ENCODE measurements at places on chromosomes 11 and 22.

- no peak for DNase-seq
Observed at GRCh38 chr11:95134491-95134890, 44.8 kb downstream of the ENDOD1 start.

GRCh38 chr11:128707681-128708080 is 13.8 kb downstream of the FLI1 start:
- no peak for DNase-seq

DNA sequence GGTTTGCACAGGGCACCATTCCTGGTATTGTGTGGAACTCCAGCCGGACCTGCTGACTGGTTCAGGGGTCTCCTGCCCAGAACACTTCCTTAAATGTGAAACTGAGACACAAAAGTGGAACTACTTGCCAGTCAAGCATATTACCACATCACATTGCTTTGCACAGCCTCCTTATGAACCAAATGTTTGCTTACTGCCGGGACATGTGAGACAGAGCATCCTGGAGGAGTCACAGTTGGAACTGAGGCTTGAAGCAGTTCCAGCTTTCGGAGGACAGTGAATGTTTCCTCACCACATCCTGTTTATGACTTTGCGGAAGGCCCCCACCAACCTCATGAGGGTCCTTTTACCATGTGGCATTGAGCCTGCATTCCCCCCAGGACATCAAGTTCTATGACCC is 105.8 kb upstream of the ARHGAP42 start:
- no peak for DNase-seq

DNA sequence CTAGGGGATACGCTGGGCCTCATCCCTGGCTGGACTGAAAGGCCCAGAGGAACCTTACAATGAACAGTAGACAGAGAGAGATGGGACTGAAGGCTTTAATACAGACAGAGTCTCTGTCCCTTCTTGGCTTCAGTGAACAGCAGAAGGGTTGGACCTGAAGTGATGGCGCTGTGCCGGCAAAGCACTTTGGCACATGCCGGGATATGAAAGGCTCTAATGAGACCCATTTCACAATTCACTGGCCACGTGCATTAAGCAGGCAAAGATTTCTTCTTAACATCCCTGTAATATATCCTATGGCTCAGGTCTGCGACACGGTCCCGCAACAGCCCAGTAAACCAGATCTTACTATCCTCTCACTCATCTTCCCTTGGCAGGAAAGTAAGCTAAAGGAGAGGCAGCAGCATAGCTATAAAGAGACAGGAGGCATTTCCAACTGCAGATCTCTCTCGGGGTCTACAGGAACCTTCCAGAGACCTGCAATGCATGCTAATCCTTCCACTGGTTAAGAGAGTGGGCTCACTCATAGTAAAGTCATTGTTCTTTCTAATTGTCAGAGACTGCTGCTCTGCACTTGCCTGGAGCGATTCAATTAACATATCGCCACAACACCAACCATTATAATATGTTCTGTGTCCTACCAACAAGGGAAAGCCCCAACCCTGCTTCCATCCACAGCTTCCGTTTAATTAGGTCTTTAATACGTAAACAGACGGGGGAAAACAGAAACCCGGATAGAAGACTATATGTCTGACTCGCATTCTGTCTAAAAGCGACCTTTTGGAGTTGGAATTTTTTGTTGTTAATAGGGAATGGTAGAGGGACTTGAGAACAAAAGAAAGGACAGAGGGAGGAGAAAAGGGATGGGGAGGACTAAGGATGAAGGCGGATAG is 1179.0 kb downstream of the LRRC4C start:
- DNase-seq = no peak

GRCh38 chr11:830295-831117 is 2.2 kb upstream of the CD151 start:
- DNase-seq = no peak

- DNase-seq = no peak
Observed at GRCh38 chr11:75678620-75679259, 9.9 kb upstream of the MAP6 start.

DNA sequence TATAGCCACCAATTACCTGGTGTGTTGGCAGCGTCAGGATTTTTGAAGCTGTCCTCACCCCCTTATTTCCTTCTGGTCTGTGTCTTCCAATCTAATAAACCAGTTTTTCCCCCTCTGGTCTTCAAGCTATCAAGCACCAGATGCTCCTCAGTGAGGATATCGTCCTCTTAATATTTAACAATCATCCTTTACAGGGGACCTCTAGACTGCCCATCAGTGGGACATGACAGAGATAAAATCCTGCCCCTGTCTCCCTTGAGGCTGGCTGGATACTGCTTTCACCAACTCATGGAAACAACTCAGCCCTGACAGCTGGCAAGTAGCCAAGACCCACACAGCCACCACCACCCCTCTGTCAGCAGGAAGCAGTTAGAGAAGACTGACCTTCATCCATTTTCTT is 421.0 kb upstream of the API5 start:
- DNase-seq = no peak

DNA sequence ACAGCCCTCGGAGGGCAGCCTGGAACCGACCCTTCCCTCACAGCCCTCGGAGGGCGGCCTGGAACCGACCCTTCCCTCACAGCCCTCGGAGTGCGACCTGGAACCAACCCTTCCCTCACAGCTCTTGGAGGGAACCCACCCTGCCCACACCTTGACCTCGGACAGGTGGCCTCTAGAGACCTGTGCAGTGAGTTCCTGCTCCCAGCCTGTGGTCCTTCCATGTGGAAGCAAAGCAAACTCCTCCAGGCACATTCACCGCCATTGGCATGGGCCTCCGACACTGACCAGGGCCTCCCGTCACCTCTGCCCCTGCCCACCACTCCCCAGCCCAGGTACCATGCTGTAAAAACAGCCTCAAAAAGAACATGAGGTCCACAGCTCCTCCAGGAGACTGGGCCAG is 272.1 kb downstream of the BRD1 start:
- no peak for DNase-seq

- no peak for DNase-seq
Observed at GRCh38 chr11:60786811-60787567, 1.9 kb downstream of the MS4A10 start.

- DNase-seq = no peak
Observed at GRCh38 chr22:23657727-23658126, 25.6 kb upstream of the DRICH1 start.

DNA sequence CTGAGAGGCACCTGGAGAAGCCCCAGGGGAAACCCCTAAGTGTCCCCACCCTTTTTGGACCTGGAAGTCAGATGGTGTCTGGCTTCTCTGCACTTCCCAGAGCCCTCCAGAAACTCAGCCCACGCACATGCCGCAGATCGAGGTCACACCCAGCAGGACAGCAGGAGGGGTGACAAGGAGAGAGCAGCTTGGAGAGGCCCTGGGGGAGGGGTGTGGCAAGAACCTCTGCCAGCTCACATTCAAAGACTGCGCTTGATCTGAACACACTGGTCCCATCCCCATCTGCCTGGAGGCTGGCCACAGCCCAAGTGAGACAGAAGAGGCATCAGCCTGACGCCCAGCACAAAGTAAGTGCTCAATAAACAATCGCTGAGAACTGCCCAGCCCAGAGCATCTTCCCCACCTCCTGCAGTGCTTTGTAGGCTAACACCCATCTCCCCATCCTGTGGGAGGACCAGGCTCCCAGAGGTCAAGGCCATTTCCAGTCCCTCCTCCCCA is 21.4 kb downstream of the TMPRSS6 start:
- DNase-seq = no peak

DNA sequence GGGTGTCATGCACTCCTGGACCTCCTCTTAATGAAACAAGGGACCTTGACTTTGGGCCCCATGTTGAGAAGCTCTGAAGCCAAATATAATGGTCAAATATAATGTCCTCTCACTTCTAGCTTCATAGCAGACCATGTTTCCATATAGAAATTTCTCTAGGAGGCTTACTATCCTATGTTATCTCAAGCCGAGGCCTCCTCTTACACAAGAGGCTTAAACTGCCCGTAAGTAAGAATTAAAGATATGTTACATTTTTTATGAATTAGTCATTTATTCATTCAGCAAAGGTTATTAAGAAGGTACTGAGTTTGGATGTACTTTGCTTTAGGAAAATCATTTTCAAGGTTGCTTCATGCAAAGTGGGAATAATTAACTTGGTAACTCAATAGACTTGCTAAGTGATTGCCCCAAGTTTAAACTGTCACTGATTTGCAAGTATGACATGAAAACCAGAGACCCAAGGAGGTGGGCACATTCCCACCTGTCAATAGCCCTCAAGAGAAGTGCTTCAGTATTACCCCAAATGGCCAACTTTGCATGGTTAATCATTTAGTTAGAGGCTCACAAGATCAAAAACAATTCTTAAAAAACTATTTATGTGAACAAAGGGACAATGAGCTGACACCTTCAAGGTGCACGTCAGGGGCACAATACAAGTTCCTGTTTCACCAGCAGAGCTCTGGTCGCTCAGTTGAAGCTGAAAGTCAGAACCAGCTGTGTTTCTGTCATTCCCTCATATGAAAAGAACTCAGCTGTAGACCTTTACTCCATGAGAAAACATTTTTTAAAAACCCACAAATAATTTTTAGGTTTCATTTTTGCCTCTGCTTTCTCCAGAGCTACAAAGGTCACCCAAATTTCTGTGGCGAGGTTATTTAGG is 20.9 kb downstream of the BDNF start:
- DNase-seq = no peak

- no peak for DNase-seq
Observed at GRCh38 chr11:121964591-121964990, 151.4 kb downstream of the BLID start.

DNA sequence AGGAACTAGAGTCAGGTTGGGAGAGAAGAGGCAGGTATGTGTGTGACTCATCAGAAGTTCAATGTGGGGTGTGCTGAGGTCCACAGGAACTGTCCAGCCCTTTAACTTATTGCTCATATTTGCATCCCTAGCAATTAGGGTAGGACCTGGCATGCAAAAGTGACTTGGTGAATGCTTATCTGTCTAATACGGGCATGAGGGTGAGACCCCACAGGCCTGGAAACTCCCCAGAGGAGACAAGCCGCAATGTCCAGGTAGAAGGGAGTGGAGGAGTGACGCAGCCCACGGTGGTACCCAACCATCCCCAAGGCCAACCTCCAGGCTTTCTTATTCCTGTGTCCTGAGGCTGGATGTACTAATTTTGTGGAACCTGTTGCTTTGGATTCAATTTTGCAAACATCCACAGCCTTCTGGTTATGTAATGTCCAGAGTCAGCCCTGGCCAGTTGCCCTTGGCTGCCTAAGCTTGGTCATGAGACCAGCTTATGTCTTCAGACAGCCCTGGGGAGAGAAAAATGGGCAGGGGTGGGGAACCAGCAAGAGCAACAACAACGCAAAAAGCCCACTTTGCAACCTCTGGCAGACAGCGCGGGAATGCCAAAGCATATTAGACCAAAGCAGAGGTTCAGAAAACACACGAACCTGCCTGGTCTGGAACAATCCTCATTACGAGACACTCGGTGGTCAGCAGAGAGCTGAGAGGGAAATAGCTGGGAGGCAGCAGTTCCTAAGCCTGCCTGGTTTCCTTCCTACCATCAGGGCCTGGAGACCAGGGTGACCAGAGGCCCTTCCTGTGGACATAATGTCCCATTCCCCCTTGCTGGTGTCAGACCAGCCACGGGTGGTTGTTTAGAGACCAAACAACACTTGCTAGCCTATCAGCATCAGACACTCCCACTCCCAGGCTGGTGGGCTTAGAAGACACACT is 49.3 kb downstream of the TIMP3 start:
- no peak for DNase-seq

DNA sequence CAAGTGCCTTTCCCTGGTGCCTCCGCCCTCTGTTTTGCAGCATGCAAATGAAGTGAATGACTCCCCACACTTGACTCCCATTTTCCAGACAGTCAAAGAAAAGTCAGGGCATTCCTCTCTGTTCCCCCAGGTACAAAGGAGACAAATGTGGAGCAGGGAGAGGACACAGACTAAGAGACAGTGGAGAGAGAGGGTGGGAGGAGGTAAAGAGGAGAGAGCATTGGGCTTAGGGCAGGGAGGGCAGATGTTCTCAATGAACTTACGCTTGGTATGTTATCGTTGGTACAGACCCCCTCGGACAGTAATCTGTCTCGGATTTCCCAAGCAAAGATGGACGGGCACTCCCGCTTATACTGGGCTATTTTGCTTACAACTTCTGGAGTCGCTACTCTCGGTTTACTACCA is 9.8 kb downstream of the PAX6 start:
- no peak for DNase-seq

- DNase-seq = no peak
Observed at GRCh38 chr11:94194712-94195111, 66.1 kb downstream of the PANX1 start.

DNA sequence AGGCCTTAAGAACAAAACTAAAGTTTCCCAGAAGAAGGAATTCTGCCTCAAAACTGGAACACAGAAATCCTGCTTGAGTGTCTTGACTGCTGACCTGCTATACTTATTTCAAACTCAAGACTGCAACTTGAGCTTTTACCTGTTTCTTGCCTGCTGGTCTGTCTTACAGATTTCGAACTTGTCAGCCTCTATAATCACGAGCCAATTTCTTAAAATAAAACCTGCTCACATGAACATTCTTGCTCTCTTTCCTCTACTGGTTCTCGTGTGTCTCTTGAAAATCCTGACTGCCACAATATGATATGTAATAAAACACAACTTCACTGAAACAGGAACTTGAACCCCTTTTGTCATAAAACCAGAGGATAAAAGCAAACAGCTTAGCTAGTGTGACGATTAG is 13.9 kb downstream of the PATL1 start:
- no peak for DNase-seq

DNA sequence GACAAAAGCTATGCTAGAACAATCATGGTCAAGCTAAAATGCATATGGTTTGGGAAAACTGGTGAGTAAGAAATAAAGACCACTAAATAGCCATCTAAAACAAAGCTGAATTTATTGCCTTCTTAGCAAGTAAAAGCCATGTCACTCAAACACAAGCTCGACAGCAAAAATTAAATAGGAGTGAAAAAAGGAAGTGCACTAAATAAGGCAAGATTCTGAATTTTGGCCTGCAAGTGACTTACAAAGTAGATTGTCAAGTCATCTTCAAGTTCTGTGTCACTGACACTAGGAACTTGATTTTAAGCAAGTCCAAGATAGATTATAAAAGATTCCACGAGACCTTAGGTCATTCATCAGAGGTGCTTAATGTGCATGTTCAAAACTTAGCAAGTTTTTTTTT is 27.4 kb downstream of the TUG1 start:
- no peak for DNase-seq

- no peak for DNase-seq
Observed at GRCh38 chr11:1234054-1234720, 11.3 kb downstream of the MUC5B start.

GRCh38 chr11:65662247-65662798 is 393 bp downstream of the RELA start:
- no peak for DNase-seq
